ENCODE measurements at places on chromosomes 3 and 15.

DNA sequence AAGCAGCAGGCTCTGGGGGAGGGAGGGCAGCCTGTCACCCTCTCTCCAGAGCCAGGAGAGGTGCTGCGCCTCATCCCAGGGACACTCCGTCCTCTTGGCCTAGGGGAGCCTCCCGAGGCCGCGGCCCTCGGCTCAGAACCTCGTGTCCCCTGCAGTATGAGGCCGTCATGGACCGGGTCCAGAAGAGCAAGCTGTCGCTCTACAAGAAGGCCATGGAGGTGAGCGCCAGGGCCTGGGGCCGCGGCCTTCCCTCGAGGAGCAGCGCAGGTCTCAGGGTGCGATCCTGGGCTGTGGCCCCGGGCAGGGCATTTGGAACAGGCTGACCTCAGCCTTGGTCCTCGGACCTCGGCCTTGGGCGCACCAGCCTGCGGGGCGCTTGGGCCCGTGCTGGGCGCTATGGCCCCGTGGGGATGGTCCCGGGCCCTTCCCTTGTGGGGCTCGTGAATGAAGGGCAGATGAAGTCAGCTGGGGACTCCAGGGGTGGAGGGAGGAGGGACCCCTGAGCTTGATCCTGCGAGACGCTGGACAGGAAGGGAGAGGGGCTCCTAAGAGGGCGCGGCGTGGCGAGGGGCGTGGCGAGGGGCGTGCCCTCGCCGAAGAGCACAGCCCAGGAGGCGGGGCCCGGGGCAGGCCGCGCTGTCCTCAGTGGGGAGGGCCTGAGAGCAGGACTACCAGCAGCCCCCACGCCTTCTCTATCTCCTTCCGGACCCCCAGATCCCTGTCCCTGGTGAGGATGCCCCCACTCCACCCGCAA is 32.9 kb downstream of the PSTPIP1 start:
- DNase-seq = no peak

DNA sequence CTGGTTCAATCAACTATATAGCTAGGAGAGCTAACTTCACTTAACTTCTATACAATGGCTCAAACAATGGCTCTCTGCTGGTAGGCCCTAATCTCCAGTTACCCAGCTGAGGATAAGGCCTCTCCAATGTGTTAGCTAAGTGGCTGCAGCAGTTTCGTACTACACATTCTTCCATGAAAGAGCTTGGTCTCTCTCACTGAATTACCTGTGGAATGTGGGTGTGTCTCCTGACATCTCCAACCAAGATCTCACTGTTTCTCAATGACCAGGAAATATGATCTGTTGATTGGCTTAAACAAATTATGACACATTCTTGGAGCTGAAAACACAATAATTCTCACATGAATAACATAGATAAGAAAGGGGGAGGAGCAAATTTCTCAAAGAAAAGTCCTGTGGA is 169.8 kb upstream of the ROBO1 start:
- no peak for DNase-seq

- DNase-seq = no peak
Measured at GRCh38 chr3:39101022-39101689, 6.3 kb downstream of the GORASP1 start.

- no peak for DNase-seq
Measured at GRCh38 chr15:30650012-30650929, 24.3 kb downstream of the ARHGAP11B start.

GRCh38 chr15:63915209-63915872 is 81.6 kb upstream of the HERC1 start:
- no peak for DNase-seq

DNA sequence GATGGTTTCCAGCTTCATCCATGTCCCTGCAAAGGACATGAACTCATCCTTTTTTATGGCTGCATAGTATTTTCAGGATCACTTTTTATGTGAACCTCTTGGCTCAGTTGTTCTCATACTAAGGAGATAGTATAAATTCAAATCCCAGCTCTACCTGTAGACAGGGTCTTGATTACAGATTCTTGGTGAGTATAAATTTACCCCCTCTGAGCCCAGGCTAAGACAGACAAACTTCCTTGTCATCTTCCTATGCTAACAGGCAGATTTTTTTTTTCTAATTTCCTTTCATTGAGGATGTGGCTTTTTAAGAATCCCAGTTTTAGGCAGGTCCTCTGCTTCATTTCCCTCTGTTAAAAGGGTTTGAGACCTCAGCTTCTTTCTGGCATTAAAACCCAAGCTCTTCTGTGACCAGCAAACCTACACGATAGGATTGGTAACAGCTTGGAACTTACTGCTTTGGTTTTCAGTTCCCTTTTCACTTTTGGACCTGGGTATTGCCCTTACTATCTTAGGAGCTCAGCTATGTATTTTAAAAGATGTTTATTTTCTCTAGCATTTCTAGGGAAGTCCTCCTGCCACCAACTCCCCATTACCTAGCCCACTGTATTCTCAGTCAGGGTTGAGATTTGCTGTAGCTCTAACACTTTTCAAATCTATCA is 72.5 kb downstream of the VPS8 start:
- no peak for DNase-seq

DNA sequence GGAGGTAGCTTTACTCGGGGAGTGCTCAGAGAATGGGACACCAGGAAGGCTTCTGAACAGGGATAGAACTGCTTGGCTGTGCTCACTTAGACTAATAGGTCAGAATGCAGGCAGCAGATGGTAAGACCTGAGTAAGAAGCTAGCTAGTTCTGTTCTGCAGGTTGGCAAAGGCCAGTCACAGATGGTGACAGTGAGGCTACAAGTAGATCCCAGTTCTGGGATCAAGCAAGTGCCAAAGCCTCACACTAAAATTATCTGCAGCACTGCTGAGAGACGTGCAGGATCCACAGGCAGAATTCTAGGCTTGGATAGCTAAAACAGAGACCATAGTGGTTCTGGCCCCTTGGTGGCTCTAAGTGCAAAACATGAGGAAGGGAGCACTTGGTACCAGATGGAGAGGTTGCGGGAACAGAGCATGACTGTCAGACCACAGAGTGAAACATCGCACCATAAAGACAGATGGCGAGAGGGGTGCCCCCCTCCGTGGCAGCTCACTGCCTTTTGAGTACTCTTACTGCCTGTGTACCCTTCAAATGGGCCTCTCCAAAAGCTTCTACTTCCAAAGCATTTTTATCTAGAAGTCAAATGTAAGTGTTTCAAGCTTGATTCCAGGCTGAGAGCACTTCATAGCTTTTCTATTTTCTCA is 3.6 kb upstream of the GLCE start:
- DNase-seq = peak; percentile 57

GRCh38 chr3:173920386-173920785 is 522.8 kb downstream of the NLGN1 start:
- DNase-seq = no peak

- no peak for DNase-seq
Measured at GRCh38 chr3:175065497-175065896, 206.4 kb downstream of the NAALADL2 start.

All from NCI-H187 treated with DMSO at 0.1 percent for 48 hours (cell line).